ENCODE measurements at places on chromosomes 13 and 19.

DNA sequence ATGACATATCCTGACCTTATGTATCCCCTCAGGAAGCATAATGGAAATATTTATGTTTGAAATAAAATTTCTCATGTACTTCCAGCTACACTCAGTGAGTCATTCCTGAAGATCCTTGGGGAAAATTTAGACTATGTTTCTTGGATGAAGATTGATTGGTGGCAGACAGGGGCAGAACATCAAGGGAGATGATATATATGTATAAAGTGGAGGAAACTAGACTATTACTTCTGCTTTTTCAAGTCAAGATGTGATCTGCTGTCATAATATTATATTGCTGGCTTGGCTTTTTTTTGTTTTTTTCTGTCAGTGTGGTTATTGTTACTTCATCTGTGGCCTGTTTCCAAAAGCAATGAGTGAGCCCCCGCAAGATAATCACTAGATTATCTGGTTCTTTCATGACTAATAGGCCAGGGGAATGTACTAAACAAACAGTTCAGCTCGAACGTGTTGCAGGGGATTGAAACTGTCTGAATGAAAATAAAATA is 87.2 kb upstream of the TNFSF11 start:
- DNase-seq: no peak

DNA sequence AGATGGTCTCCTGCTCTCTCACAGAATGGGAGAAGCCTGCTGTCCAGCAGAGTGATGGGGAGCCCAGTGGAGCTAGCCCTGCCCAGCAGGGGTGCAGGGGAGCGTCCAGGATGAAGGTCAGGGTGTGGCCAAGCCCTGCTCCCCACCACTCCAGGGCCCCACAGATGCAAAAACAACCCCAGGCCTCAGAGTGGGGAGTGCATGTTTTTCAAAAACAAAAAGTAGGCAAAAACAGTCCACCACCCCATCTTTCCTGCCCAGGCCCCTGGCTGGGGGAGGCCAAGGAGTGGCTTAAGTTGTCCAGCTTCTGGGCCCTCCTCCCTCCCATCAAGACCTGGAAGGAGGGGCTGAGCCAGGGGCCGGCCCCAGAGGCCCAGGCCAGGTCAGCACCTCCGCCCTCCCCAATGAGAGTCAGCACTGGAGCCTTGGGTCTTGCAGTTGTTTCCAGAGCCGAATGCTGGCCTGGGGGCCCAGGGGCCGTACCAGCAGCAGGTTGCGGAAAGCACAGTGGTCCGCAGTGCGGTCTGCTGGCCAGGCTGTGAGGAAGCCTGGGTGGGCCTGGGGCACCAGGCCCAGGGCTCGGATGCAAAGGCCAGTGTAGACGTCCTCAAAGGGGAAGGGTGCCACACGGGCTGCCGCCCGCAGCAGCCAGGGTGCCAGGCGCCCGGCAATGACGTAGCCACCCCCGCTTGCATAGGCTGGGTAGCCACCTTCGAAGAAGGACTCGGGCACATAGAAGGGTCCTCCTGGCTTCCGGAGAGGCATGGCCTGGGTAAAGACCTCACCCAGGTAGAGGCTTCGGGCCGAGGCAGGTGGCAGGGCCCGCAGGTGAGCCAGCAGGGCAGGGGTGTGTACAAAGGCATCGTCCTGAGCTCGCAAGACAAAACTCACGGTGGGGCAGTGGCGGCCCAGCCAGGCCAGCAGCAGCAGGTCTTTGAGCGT is 1.7 kb downstream of the B3GNT8 start:
- no peak for DNase-seq

DNA sequence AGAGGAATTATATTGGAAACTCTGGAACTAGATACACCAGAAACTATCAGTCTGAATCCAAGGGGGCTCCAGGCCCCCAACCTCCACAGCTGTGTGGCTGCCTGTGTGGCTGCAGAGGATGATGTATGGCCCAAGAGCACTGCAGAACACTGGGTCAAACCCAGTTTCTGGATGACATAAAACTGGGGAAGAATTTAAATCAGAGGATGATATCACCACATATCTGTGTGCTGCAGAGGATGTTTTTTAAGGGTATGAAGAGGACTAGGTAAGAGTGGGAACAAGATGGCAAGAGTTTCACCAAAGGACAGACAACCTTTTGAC is 226.4 kb downstream of the SUCLA2 start:
- no peak for DNase-seq

GRCh38 chr13:71659404-71659803 is 207.6 kb downstream of the DACH1 start:
- no peak for DNase-seq

- DNase-seq: peak; percentile 75
These were observed 6.9 kb downstream of the PKN1 start for GRCh38 chr19:14440049-14440448.

DNA sequence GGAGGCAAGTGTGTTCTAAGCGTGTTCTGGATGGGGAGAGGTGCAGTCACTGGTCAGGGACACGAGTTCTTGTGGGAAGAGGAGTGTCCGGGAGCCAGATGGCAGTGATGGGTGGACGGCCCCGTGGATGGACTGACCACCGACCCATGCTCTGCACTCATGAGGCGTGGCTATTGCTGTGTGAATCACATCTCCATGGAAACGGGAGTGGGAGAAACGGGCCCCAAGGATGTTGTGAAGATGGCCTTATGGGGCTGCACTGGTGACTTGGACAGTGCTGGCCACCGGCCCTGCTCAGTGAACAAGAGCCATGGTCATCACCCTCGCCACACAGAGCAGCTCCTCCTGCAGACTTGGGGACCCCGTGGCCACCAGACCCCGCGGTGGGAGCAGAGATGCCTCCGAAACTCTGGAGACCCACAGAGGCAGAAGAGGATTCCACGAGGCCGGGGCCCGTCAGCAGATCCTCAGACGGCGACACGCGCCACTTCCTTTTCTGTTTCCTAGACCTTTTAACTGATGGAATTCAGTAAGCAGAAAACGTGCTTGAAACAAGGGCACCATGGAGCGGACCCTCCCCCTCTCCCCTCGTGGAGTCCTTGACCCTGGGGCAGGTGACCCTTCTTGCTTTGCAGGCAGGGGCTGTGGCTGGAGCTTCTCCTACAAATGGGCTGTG is 47.5 kb downstream of the GAS6 start:
- DNase-seq: no peak

- DNase-seq: no peak
These were observed 36.4 kb downstream of the ATP11A start for GRCh38 chr13:112726016-112726767.

DNA sequence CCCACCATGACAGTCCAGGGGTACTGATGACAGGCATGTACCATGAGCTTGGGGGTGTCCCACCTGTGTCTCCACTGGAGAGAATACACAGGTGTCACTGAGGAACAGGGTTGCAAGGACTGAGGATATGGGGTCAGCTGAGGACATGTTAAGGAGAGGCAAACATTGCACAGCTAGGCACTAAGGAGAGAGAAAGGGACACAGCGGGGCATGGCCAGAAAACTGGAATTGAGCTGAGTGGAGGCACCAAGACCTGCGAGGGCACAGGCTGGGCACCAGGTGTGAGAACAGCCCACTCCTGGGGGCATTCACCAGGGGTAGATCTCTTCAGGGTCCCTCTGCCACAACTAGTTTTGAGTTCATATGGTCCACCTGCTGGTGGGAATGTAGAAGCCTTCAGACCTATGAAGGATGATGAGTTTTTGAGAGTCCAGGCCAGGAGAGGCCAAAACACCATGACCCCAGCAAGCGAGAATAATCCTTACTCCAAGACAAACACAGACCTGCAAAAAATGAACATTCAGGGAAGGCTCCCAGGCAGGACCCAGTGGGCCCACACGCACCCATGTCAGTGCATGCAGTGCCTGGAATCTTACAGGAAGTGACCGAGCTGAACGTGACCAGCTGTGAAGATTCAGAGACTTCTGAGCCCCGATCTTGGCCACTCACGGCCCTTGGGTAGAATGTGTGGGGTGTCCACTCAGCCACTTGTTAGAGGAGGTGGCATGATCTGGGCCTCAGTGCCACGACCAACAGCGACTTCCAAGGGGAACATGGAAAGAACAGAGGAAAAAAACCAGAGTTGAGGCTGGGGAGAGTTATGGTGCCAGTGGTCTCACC is 1.4 kb upstream of the ZNF584 start:
- peak; percentile 37 for DNase-seq

DNA sequence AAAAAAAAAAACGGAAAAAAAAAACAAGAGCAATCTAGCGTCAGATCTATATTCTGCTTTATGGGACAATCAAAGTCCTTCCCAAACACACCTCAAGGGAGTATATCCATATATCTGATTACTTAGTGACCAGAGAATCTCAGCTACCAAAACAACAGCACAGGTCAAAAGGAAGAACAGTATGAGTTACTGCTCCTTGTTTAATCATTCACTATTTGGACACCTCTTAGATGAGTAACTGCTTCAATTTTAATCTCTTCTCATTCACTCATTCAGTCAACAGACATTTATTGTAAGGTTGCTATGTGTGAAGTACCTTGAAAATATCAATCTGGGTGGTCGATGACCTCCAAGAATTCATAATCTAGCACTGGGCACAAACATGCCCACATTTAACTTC is 193.2 kb downstream of the IRS2 start:
- DNase-seq: no peak

GRCh38 chr13:113592571-113592970 is 8.0 kb downstream of the TFDP1 start:
- no peak for DNase-seq

- DNase-seq: no peak
These were observed 86.5 kb downstream of the KCTD12 start for GRCh38 chr13:76799696-76800095.

DNA sequence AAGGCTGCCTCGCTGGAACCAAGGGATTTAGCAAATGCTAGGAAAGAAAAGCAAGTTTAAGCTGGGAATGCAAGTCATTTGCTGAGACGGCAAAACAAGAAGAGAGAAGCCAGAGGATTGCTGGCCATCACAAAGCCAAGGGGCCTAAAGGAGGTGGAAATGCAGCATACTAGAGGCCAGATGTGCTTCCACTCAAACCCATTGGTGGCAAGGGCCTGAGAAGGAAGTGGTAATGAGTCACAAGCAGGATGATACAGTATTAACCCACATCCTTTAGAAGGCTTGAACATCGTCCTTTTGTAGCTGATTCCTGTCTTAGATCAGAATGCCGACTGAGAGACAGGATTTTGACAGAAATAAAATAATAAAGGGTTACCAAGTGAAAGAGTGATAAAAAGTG is 68.2 kb downstream of the ITGBL1 start:
- DNase-seq: peak; percentile 36

GRCh38 chr19:46132508-46133100 is 8.1 kb upstream of the IGFL3 start:
- DNase-seq: no peak

- DNase-seq: no peak
These were observed 716 bp downstream of the SH2D3A start for GRCh38 chr19:6766357-6767080.

GRCh38 chr19:5165697-5166019 is 175.0 kb downstream of the PTPRS start:
- no peak for DNase-seq

DNA sequence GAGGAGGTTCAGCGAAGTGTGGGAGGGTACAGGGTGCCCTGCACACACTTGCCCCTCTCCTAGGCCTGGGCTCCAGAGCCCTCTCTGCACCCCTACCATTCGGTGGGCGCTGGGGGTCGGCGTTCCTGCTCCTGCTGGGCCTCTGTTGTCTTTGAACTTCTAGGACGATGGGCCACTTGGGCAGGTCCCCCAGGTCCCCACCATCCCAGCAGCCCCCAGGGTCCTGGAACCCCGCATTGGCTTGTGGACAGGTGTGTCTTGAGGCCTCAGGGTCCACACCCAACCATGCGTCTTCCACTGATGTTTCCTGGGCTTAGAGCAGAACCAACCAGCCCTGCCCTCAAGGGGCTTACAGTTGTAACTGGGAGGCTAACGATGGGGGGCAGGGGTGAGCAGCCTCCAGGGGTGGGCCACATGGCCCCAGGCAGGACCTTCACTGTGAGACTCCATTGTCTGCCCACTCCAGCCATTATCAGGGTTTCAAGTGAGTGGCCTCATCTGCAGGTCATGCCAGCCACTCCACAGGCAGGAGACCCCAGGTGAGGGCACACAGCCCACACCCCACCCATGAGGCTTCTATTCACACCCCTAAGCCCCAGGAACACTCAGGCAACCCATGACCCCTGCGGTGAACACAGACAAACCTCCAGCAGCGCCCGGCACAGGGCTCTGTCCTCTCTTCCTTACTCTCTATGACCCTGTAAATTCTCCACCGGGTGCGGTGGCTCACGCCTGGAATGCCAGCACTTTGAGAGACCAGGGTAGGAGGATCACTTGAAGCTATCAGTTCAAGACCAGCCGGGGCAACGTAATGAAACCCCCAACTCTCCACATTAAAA is 2.0 kb upstream of the KLF16 start:
- DNase-seq: no peak

DNA sequence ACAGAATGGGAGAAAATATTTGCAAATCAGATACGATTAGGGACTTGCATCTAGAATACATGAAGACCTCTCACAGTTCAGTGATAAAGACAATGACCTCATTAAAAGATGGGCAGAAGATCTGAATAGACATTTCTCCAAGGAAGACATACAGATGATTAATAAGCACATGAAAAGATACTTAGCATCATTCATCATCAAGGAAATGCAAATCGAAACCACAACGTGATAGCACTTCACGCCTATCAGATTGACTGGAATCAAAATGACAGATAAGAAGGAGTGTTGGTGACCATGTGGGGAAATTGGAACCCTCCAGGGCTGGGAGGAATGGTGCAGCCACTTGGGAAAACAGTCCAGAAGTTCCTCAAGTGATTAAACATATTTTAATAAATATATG is 25.8 kb downstream of the CFAP97D2 start:
- peak; percentile 32 for DNase-seq

GRCh38 chr13:20624213-20624612 is 57.3 kb downstream of the IFT88 start:
- DNase-seq: no peak

- no peak for DNase-seq
These were observed 679.8 kb upstream of the KLHL1 start for GRCh38 chr13:70788074-70788473.

DNA sequence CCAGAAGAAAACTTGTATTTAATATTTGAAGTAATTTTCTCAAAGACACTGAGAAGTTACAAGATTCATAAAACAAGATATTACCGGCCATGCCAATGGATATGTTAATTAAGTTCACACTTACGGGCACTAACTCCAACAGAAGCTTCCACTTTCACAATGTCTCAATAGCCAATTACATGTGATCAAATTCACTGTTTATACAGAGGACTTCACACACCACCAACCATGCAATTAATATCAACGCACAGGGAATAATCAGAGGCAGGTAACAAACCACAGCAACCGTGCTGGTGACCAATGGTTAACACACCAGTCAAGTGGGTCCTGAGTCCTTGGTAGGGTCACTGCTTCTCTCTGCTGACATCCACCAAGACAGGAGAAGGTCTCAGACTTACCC is 5.9 kb upstream of the ACOD1 start:
- no peak for DNase-seq

GRCh38 chr19:38944981-38945506 is 14.3 kb downstream of the MRPS12 start:
- no peak for DNase-seq

GRCh38 chr19:44719262-44719701 is 20.3 kb downstream of the CEACAM16 start:
- DNase-seq: no peak

- DNase-seq: no peak
These were observed 73.7 kb downstream of the SLC15A1 start for GRCh38 chr13:98678741-98679140.

Data from CD8-positive, alpha-beta T cell (primary cell).